GM10248 (cell line): ENCODE measurements at places on chromosomes 12 and 14.

DNA sequence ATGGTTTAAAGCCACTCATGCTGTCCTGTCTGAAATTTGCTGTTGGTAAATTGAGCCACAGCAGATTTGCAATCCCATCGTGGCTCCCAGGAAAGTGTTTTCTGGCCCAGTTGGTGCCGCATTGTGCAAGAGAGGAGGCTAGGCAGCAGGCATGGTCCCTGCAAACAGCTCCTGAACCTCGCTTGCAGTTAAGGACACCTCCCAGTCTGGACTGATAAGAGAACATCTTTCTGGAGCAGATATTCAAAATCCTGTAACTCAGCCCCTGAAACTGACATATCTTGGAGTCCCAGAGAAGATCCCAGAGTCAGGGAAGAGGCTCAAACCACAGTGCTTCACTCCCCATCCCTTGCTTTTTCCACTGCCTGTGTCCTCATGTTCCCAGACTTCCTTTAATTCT, 328.6 kb upstream of the FKBP4 start:
- no peak for DNase-seq

GRCh38 chr14:72651081-72651480, 242.8 kb downstream of the DPF3 start:
- no peak for DNase-seq

DNA sequence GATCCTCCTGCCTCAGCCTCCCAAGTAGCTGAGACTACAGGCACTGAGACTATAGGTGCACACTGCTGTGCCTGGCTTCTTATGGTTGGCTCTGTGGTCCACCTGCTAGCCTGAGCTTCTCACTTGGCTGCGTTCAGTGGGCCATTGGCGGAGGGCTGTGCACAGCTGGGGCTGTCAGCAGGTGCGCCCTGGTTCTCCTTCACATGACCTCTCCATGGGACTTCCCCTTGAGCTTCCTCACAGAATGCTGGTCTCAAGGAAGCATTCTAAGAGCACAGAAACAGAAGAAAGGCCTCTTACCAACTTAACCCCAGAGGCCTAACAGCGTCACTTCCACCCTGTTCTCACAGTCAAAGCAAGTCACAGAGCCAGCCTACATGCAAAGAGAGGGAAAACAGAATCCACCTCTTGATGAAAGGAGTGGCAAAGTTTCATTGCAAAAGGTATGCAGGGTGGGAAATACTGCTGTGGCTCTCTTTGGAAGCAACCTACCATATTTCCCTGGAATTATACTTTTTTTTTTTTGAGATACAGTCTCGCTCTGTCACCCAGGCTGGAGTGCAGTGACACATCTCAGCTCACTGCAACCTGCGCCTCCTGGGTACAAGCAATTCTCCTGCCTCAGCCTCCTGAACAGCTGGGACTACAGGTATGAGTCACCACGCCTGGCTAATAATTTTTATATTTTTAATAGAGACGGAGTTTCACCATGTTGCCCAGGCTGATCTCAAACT, 9.3 kb downstream of the RILPL2 start:
- peak; percentile 81 for DNase-seq

DNA sequence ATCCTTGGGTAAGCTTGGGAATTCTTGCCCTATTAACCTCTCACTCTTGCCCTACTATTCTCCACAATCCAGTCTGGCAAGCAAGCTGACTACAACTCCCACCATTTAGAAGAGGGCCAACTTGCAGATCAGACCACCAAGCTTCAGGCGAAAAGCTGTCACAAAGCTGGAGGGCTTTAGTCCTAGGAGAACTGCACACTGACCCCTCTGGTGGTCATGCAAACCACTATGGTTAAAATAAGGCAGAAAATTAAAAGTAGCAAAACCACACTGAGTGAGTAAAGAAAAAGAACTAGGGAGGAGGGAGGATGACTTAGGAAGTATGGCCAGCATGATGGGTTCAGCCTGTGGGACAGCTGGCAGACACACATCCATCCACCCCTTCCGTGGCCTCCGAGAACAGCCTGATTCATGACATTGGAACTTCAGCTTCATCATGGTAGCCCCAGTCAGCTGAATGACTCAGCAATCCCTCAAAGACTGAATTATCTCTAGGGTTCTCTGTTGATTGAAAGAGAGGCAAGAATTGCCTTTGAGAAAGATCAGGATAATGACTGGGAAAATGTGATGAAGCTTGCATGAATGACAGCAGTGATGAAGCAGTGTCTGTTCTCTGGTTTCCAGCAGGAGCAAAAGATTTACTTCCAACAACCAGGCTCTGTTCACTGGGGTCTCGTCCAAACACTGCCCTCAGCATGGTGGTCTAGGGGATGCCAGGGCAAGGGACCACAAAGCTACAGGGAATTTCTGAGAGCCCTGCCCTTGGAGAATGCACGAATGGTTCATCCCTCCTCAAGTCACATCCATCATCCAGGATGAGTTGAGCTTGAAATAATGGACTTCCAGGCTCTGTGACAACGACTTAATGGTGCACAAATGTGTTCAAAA, 24.4 kb downstream of the PITPNM2 start:
- no peak for DNase-seq

- no peak for DNase-seq
These were observed 8.3 kb downstream of the CDKL1 start for GRCh38 chr14:50388256-50388931.

DNA sequence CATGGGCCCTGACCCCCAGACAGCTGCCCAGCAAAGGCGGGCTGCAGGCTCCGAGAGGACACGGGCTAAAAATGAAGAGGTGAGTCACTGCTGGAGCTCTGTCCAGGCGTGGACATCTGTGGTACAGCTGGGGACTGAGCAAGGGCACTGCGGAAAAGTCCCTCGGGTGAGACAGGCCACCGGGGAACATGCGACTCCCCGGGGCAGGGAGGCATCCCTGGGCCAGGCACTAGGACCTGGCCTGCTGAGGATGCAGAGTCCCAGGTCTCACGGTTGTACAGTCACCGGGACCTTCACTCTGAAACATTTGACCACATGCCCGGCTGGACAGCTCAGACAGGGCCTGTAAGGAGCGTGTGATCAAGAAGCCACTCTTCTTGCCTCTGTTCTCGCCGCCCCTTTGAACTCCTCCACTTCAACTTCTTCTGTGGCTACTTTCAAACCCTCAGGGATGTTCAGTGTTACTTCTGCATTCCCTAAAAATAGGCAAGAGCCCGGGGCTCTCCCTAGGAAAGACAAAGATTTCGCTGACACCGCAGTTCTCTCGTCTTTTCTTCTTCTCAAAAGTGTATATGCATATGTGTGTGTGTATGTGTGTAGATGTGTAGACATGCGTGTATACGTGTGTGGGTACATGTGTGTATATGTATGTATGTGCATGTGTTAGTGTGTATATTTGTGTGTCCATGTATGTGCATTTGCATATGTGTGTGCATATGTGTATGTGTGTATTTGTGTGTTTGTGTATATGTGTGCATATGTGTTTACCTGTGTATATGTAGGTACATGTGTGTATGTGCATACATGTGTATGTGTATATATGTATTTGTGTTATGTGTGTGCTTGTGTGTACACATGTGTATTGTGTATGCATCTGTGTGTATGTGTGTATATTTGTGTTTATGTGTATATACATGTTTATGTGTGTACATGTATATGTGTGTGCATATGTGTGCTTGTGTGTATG, 5.0 kb upstream of the RFLNA start:
- no peak for DNase-seq

DNA sequence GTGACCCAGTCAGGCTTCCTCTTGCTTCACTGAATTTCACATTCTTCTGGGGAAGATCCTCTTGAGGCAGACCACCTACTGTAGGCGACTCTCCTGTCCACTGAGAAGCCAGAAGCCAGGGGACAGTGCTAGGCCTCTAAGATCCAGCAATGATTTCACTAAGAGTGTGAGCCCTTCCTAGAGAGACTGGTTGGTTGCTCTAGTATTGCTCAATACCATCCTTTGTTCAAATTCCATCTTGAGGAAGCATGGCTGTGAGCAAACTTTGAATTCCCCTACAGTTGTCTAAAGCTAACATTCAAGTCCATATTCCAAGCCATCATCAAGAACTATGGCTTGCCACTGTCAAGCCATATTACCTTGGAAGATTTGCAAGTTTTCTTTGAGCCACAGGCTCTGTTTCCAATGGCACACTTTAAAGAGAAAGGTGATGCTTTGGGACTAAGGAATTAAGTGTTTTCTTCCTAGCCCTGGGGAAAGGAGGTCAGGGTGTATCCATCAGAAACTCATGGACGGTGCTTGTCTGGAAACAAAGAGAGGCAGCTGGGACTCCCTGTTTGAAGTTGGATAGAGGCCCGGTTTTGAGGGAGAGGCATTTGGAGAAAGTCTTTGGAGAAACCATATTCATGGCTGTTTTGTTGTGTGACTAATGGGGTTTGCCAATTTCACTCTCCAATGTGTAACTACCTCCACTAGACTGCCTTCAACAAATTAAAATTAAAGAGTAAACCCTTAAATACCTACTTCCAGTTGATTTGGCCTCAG, 1217.9 kb downstream of the VRK1 start:
- DNase-seq = no peak

- DNase-seq = peak; percentile 53
These were observed 27.4 kb downstream of the SLC41A2 start for GRCh38 chr12:104930388-104931326.

GRCh38 chr12:22117563-22118237, 71.7 kb downstream of the CMAS start:
- DNase-seq = no peak

DNA sequence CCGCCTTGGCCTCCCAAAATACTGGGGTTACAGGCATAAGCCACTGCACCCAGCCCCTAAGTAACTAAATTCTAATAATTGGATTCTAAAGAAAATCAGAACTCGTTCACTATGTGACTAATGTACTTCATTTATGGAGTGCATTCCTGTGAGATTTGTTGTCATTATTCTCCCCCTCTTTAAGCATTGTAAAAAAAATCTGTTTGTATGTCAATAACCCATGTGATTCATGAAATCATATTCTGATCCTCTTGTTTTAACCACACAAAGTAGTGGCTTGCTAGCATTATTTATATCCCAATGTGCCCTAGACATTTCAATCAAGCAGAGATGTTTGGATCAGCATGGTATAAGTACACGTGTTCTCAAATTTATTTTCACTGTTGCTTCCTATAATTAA, 78.2 kb upstream of the OSBPL8 start:
- no peak for DNase-seq

DNA sequence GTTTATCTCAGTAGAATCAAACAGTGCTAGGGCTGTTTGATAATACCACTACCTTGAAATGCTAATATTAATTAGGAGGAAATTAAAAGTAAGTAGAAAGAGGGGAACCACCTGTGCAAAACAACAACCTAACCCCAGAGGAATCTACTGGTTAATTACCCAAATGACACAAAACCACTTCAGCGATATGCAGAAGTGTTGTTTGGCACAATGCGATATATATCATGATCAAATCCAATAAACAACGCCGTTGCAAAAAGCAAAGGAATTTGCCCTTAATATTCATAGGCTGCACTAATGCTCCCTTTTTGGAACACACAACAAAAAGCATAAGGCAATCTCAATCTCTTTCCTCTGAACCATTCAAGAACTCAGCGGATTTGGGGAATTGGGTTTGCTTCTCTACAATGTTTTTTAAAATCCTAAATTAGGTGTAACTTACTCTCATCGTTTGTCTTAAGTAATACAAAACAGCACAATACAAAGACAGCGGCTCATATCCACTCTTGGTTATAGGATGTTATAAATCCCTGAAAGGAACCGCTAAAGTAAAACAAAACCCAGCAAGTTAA, 1.5 kb downstream of the MAP4K5 start:
- no peak for DNase-seq

DNA sequence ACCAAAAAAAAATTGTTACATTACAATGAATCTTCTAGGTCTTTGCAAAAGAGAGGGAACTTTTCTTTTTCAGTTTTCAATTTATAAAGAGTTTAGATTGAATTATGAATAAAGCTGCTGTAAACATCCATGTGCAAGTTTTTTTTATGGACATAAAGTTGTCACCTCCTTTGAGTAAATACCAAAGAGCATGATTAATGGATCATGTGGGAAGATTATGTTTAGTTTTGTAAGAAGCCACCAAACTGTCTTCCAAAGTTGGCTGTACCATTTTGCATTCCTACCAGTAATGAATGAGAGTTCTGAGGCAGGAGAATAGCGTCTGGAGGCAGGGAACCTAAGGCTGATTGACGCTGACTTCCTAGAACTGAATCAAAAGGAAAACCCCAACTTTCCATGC, 30.2 kb downstream of the LEMD3 start:
- DNase-seq = no peak

GRCh38 chr12:84397263-84397662, 515.3 kb downstream of the SLC6A15 start:
- DNase-seq = no peak

DNA sequence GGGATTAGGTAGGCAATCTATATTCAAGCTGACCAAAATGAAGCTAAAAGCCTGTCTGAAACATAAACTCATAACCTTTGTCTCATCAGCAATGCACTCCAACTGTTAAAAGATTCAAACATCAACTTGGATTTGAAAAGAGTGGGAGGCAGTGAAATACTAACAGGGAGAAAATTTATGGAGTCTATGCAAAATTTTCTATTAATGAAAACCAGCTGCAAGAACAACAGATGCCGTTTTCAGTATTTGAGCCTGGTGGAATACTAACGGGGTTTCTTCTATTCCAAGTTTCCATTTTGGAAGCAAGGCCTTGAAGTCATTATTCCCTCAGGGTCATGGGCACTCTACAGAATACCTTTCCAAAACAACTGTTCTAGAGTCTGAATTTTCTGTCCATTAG, 88.3 kb downstream of the LRP6 start:
- DNase-seq = no peak

DNA sequence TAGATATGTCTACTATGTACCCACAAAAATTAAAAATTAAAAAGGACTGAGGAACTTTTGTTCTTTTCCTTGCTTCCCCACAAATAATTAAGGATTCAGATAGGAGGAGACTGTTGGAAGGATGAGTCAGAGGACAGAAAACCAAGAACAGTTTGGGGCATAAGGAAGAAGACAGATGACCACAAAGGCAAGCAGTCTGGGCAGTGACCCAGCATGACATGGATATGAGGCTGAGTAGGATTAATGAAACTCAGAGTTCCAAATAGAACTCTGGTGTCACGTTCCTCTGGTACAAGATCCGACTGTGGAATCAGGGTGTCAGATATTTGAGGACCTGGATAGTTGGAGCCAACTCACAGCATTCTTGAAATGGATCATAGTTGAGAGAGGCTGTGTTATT, 89.3 kb upstream of the SLC38A4 start:
- no peak for DNase-seq

GRCh38 chr12:102421802-102422583, 58.4 kb downstream of the IGF1 start:
- no peak for DNase-seq

DNA sequence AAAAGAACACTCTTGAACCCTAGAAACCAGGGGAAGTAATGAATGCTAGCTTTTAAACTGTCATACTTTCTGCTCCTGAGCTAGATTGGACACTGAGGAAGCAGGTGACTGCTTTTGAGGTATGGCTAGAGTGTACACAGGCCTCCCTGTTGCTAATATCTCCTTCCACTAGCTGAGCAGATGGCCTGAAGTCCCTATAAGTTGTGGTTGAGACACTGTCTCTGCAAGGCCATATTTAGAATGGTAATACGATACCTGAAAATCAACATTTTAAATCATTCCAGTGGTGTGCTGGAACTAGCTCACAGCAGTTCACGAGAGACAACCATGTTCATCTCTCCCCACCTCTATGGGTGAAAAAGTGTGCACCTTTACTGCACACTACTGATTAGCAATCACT, 46.4 kb upstream of the BMP4 start:
- no peak for DNase-seq
